Renal cortex interstitium (tissue), 15 donors: ENCODE measurements at places on chromosomes 3 and 15.

GRCh38 chr15:69524814-69525213 is 72.2 kb downstream of the RPLP1 start:
- DNase-seq = no peak

DNA sequence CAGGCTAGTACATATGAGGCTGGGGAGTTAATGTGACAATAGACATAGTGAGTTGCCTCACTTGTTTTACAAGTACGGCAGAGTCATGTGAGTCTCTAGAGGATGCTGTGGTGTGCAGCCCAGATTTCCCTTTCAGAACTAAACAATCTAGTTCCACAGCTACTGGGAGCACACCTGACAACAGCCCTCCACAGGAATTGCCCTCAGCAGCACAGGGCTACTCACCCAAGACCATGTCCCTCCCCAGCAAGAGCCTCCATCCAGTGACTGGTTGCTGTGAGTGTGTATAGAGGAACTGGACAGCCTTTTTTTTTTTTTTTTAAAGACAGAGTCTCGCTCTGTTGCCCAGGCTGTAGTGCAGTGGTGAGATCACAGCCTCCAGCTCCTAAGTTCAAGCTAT is 40.2 kb upstream of the UBE2E2 start:
- no peak for DNase-seq

DNA sequence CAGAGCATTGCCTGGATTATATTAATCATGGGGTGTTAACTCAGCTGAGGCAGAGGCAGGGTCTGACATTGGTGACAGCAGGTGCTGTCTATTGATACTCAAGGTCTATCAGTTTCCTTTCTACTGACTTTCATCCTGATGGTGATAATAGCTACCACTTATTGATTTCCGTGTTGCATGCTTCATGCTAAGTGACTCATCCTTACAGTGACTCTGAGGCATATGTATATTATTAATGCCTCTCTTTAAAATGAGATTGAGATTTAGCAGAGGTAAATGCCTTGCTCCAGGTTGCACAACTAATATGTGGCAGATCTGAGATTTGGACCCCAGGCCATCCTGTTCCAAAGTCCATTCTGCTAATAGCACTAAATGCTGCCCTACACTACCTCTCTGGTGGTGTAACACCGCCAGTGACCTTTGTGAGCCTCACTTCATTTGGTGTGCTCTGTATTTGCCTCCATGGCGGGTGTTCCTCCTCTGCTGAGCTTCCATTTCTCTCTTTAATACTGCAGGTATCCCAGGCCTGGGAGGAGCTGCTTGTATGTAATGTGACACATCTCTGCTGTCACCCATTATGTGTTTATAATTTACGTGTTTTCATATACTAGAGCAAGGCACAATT is 50.4 kb downstream of the GPR171 start:
- no peak for DNase-seq

- no peak for DNase-seq
Observed at GRCh38 chr3:39104961-39105686, 2.3 kb downstream of the GORASP1 start.

DNA sequence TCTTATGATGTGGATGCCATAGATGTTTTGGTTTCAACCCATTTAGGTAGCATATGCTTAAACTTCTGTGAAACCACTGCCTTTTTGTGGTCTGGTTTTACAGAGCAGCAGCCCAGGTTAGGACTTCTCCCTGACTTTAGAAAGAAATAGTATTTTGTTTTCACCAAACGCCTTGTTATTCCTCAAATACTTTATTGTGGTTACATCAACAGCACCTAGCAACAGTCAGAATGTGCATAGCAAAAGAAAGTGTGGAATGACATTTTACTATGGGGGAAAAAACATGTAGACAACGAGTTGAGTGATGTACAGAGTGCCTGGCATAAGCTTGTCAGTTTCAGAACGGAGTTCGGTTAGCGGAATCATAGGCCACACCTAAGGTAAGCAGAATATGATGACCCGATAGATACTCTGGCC is 159.2 kb downstream of the TPRG1 start:
- no peak for DNase-seq
